Bone marrow (tissue), 2 donors: ENCODE measurements at places on chromosomes 2 and 18.

DNA sequence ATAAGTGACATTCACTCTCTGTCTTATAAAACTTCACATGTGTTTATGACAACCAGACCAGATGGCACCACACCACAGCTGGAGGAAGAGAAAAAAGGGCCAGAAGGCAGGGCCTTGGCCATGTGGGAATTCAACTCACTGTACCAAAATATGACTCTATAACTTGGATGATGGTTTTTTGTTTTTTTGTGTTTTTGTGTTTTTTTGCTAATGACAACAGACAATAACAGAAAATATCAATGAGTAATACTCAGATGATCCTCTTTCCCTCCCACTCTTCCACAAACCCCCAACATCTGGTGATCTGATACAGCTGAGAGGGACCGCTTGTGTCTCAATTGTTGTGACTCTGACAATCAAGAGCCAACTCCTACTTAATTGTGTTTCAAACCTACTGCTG is 12.4 kb downstream of the NMI start:
- no peak for DNase-seq

GRCh38 chr2:64730551-64731262 is 77.0 kb upstream of the SERTAD2 start:
- DNase-seq: no peak

GRCh38 chr2:58891828-58892377 is 650.8 kb upstream of the FANCL start:
- DNase-seq: no peak

DNA sequence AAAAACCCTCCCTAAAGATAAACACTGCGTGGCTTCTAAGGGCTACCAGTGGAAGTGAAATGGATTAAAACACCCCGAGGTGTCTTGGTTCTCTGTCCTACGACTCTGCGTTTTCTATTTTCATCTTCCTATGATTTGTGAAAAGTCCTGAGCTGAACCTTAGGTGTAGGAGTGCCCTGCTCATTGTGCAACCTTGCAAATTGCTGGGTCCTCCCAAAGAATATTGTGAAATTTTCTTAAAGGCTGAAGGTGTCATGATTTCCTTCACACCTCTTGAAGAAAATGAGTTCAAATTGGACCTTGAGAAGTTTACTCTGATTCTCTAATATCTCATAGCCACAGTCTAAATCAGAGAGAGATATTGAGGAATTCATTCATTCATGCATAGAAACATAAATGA is 1.8 kb upstream of the SLC19A3 start:
- no peak for DNase-seq

- no peak for DNase-seq
Observed at GRCh38 chr2:237652854-237653253, 25.5 kb downstream of the LRRFIP1 start.

GRCh38 chr18:6730416-6731221 is 1.1 kb downstream of the ARHGAP28 start:
- no peak for DNase-seq

DNA sequence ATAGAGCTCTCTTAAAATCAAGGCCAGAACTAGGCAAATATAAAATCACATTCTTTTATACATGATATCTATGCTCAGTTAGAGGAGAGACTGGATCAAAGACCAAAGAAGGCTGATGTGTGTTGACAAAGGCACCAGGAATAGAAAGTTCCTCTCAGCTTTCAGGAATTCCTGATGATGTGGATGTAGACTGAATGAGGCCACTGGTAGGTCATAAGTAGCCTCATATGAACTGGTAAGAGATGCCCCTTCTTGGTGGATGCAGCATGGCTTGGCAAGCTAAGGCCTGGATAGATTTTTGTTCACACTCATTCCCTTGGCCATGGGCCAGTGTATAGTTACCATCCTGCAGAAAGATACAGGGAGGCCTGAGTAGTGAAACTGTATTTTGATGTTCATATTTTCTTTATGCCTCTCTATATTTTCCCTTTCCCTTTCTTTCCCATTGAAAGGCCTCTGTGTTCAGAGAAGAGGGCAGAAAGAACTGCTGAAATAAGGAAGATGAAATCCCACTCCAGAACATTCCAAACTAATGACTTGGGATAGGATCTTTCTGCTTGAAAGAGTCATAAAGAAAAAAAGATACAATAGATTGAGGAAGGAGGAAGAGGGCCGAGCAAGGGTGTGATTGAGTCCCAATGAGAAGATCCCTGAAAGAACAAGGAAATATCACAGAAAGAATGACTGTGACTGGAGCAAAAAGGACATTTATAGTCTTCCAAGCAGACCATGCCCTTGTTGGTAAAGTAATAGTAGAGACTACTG is 2182.7 kb upstream of the PIK3C3 start:
- no peak for DNase-seq

GRCh38 chr2:158966312-158966711 is 2.1 kb upstream of the TANC1 start:
- no peak for DNase-seq

DNA sequence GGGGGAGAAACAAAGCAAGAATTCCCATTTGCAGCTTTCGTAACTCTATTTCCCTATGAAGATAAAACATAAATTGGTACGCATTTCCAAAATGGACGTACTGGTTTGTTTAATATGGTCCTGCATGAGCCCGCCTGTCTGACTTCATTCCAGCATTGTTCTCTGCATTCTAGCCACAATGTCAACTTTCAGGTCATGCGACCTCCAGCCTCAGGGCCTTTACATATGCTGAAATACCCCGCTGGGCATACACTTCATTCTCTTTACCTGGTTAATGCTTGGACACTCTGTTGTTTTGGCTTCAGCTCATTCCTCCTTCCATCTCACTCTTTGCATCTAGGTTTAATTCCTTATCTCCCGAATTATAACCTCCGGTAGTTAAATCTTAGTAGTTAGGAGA is 103.7 kb upstream of the DNMT3A start:
- no peak for DNase-seq

DNA sequence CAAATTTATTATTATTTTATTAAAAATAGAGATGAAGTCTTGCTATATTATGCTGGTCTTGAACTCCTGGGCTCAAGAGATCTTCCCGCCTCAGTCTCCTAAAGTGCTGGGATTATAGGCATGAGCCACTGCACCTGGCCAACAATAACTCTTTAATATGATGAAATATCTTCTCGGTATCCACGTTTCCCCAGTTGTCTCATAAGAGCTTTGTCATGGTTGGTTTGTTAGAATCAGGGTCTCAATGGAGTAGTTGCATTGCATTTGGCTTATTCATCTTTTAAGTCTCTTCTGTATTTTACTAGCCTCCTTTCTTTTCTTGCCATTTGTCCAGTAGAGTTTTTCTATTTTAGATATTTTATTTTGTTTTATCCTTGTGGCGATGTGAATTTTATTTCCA is 32.7 kb upstream of the DLX2 start:
- DNase-seq: no peak

DNA sequence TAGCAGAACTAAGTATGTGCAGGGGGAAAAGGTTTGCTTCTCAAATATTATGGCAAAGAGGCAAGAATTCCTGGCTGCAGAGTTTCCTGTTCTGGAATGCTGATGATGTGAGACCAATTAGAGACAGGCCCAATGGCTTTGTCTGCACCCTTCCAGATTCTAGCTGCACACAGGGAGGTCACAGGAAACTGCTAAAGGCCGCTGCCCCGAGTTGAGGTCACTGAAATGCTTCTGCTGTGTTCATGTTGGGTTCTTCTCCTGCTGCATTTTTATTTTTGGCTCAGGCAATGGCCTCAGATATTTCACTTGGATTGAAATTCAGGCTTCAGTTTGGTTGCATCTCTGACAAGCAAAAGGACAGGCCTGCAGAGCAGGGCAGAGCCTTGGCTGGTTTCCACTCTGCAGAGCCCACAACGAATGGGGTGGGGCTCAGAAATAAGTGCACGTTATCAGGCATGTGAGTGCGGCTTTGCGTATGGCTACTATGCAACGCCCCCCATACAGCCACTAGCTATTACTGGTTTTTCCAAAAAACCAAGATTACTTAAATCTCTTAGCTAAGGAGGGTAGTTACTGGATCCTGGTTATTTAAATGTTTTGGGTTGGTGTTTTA is 66.9 kb upstream of the FZD5 start:
- no peak for DNase-seq

GRCh38 chr2:199196686-199197085 is 261.1 kb downstream of the SATB2 start:
- DNase-seq: no peak

GRCh38 chr18:79615091-79615490 is 64.5 kb upstream of the CTDP1 start:
- no peak for DNase-seq

- DNase-seq: no peak
Observed at GRCh38 chr2:69576880-69577279, 66.7 kb downstream of the AAK1 start.

DNA sequence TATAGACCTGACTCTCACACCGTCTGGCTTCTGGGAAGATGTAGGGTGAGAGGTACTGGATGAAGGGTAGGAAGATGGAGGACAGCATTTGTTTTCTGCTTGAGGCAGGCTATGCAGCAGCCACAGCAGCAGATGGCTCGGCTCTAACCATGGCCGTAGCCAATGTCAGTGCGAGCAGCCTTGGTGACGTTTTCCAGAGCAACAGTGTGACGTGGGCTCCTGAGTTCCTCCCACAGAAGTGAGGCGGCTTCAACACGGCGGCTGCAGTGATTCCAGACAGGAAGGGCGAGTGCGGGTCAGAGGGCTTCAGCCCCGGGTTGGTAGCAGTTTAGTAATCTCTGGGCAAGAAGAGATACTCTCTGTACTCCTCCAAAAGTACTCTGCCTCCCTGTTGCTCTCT is 133.0 kb upstream of the MYT1L start:
- no peak for DNase-seq

DNA sequence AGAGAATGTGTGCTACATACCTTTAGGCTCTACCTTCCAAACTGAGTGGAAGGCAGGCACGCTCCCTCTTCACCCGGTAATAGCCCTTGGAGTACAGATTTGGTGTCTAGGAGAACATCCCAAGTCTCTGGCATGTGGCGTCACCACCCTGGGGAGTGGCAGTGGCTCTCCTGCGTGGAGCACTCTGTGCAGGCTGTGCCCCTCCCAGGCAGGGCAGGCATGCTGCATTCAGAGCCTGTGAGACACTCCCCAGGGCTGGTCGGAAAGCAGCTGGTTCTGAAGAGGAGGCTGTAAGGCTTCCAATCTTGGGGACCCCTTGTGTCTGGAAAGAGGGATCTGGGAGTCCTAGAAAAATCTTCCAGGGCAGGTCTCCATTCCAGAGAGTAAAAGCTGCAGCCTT is 193.3 kb downstream of the ANKRD30B start:
- DNase-seq: no peak

DNA sequence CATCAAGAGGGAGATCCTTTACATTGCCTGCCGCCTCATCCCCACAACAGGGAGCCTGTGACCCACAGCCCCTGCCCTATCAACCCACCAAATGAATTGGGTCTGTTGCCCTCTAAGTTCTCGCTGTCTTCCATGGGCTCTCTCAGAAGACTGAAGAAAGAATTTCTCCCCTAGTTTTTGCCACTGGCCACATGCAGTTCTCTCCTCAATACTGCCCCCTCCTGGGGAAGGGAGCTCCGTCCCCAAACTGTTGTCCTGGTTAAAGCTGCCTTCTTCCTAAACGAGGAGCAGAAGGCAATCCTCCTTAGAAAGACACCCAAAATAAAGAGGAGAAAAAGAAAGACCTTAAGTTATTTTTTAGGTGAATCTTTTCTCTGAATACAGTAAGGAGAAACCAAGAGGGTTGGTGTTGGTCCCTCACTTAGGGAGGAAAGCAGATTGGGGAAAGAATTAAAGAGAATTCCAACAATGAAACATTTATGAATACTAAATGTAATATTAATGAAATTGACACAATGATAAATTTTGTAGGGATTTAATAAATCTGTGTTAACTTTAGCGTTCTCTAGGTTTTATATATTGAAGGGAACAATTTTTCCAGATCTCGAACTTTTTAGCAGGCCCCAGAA is 31.1 kb upstream of the SATB2 start:
- DNase-seq: peak; percentile 19

DNA sequence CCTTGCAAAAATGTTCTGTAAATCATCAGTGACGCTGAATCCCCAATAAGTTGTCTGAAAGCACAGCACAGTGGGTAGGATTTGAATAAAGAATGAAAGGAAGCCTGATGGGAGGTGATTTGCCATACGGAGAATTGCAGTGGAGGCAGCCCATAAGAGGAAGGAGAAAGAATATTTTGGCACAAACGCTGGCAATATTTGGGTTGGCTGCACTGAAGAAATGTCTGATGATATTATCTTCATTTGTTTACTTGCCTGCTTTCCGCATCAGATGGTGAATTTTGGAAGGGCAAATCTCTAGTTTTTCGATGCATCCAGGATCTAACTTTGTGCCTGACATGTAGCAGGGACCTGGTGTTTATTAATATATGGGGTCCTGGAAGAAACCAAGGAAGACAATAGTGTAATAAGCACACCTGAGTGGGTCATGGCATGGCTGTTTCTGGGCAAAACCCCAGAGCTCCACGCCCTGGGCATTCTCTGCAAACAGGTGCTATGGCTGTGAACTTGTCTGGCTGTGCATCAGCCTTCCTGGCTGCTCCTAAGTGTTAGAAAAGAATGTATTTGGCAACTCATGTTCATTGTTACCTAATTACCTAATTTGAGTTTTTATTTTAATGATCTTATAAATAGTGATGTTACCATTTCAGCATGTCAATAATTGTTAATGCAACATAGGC is 5.9 kb downstream of the GALR1 start:
- DNase-seq: no peak

- no peak for DNase-seq
Observed at GRCh38 chr2:74646834-74647482, 1.2 kb downstream of the M1AP start.

DNA sequence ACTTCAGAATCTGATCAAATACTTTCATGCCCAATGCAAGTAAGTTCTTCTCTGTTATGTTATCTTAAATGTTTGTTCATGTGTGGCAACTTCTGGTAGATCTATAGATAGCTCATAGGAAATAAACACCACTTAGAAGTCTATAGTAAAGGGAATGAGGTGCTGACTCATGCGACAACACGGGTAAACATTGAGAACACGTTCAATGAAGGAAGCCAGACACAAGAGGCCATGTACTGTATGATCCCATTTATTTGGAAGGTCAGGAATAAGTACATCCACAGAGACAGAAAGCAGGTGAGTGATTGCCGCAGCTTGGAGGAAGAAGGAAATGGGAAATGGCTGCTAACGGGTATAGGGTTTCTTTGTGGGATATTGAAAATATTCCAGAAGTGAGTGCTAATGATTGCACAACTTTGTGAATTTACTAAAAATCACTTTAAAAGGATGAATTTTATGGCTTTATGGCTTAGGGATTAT is 95.4 kb downstream of the ITGB1BP1 start:
- no peak for DNase-seq

- DNase-seq: peak; percentile 65
Observed at GRCh38 chr2:226791487-226792081, 8.0 kb downstream of the IRS1 start.

- no peak for DNase-seq
Observed at GRCh38 chr2:23826771-23827170, 100.2 kb downstream of the ATAD2B start.

- no peak for DNase-seq
Observed at GRCh38 chr2:232668805-232669444, 28.2 kb upstream of the GIGYF2 start.

- no peak for DNase-seq
Observed at GRCh38 chr2:69863298-69863697, 30.5 kb upstream of the SNRNP27 start.

GRCh38 chr18:46706968-46707367 is 49.9 kb downstream of the ST8SIA5 start:
- no peak for DNase-seq
